Right lung (tissue), 10 donors: ENCODE measurements at places on chromosomes 3 and 15. TPM values are rescaled to one million over a fixed set of nuclear protein-coding genes. Genes with fewer than 3 reads are reported as not detected.
A peak's percentile ranks its signal among the peaks of the same experiment; 100 is the strongest.

DNA sequence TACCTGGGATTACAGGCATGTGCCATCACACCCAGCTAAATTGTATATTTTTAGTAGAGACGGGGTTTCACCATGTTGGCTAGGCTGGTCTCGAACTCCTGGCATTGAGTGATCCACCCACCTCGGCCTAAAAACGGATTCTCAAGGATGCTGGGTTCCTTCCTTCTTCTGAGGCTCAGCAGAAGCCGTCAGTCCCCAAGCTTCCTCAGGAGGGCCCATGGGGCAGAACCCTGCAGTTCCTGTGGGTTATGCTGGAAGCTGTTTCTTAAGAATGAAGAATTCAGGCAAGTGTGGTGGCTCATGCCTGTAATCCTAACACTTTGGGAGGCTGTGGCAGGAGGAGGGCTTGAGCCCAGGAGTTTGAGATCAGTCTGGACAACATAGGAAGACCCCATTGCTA, 29.0 kb upstream of the ZNF710 start:
- DNase-seq, result no peak

GRCh38 chr3:177820683-177821316, 623.5 kb upstream of the TBL1XR1 start:
- no peak for DNase-seq

- peak; percentile 74 for DNase-seq
Observed at GRCh38 chr15:85545185-85545584, 164.8 kb downstream of the AKAP13 start.

- DNase-seq, result peak; percentile 20
Observed at GRCh38 chr3:49616491-49616941, 57.6 kb upstream of the APEH start.

- no peak for DNase-seq
Observed at GRCh38 chr3:186260726-186261125, 101.3 kb downstream of the DGKG start.

- DNase-seq, result no peak
Observed at GRCh38 chr3:43413676-43414368, 127.5 kb downstream of the SNRK start.

- DNase-seq, result no peak
Observed at GRCh38 chr3:99570061-99570460, 68.3 kb upstream of the COL8A1 start.

GRCh38 chr3:39124876-39125840, 17.7 kb downstream of the TTC21A start:
- peak; percentile 32 for DNase-seq

DNA sequence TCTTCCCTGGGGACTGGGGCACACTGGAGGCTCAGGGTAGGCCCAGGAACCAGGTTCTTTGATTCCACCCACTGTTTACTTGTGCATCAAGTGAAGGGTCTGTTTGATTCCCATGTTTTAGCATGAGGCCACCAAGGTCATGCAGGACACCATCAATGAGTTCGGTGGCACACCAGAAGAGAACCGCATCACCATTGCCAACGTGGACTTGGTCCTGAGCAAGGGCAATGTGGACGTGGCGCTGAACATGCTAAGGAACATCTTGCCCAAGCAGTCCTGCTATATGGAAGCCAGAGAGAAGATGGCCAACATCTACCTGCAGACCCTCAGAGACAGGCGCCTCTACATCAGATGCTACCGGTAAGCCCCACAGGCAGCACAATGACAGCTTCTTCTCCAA, 21.5 kb downstream of the TTC21A start:
- no peak for DNase-seq

DNA sequence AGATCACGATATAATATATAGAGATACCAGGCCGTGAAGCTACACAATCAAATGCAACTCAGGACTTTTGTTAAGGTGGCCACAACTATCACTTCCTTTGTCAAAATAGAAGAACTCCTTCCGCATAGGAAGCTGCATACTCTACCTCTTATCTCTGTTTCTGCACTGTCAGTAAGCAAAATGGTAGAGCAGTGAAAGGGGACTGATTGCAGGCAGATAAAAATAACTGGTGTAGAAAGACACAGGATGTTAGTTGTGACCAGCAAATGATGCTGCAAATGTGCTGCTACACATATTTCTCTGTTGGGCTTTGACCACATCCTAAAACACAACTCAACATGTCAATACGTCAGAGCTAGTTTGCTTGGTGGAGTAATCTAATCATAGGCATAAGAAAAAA, 16.3 kb upstream of the TRAT1 start:
- no peak for DNase-seq

DNA sequence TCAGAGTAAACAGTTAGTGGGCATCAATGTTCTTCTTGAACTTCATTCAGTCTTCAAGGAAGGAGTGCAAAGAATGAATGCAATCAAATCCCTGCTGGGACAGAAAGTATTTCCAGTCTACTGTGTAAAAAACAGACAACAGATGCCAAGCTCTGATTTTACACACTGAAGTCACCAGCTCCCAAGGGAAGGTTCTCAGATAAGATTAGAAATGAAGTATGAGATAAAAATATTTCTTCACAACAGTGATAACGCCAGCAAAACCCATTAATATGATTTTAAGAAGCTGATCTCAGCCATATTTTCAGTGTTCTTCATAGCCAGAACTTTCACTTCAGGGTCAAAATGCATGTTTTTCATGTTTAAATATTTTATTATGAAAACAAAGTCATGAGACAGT, 265.6 kb downstream of the CTNNB1 start:
- no peak for DNase-seq

- no peak for DNase-seq
Observed at GRCh38 chr3:130820976-130821375, 72.9 kb upstream of the ATP2C1 start.

Gene C3orf49
- 1.2 TPM for polyA plus RNA-seq

Gene NIT2
- polyA plus RNA-seq, result 45.9 TPM

Gene LRRC31
- polyA plus RNA-seq, result 0.06 TPM

Gene XYLB
- 8.3 TPM for polyA plus RNA-seq

Gene GP5
- 0.59 TPM for polyA plus RNA-seq

Gene ZDHHC19
- polyA plus RNA-seq, result not detected

Gene CCR9
- not detected for polyA plus RNA-seq

Gene SPESP1
- 8.1 TPM for polyA plus RNA-seq

Gene AHSG
- not detected for polyA plus RNA-seq

Gene LRRIQ4
- polyA plus RNA-seq, result not detected
